Left lung (tissue), 14 donors: ENCODE measurements at places on chromosomes 1 and 21. TPM values are rescaled to one million over a fixed set of nuclear protein-coding genes. Genes with fewer than 3 reads are reported as not detected.

The NIBAN1 gene
- total RNA-seq: 18.8 TPM

The PTCH2 gene
- total RNA-seq: 1.0 TPM

The VASH2 gene
- 2.4 TPM for total RNA-seq

The CEPT1 gene
- total RNA-seq: 54.2 TPM
